ENCODE measurements at places on chromosomes 12 and 14.

DNA sequence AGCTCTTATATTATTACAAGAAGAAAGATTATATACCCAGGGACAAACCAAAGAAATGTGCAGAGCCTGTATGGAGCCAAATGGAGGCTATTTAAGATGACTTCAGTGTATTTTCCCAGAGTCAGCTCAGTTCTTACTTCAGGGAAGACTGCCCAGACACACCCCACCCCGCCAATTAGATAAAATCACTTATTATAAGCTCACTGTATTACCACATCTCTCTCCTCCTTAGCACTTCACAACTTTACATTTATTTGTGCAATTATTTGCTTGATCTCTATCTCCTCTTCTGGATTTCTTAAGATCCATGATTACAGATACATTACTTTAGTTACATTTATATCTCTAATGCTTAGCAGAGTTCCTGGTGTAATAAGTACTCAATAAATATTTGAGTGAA is 24.7 kb upstream of the WDR89 start:
- DNase-seq: no peak

GRCh38 chr12:94175763-94176668 is 27.6 kb downstream of the PLXNC1 start:
- DNase-seq: no peak

DNA sequence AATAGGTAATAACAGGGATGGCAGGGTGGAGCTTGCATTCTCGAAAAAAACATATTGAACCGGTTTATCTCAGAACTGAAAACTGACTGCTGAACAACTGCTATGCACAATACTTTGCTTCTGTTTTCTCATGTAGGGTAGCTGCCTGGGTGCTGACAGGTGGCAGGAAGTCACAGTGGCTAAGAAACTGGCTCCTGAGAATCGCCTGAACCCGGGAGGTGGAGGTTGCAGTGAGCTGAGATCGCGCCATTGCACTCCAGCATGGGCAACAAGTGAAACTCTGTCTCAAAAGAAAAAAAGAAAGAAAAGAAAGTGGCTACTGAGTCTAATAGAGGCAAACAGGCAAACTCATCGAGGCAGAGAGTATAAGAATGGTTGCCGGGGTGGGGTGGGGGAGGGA is 113.1 kb downstream of the CCDC60 start:
- no peak for DNase-seq

- no peak for DNase-seq
These were observed 33.4 kb upstream of the IGF1 start for GRCh38 chr12:102513739-102514138.

DNA sequence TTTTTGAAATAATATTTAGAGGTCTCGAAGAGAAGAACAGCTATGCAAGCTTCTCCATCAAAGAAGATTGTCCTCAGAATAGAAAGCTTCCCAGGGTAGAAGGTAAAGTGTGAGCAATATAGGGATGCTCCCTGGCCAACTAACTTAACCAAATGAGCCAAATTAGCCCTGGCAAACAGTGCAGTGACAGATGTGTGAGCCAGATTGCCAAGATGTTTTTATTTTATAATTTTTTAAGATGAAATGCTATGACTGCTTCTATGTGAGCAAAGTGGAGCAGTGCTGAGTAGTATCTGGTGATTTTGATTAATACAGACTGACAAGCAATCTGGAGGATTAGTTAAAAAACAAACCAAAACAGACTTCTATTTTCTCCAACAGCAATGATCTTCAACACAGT is 202.1 kb downstream of the NOVA1 start:
- no peak for DNase-seq

DNA sequence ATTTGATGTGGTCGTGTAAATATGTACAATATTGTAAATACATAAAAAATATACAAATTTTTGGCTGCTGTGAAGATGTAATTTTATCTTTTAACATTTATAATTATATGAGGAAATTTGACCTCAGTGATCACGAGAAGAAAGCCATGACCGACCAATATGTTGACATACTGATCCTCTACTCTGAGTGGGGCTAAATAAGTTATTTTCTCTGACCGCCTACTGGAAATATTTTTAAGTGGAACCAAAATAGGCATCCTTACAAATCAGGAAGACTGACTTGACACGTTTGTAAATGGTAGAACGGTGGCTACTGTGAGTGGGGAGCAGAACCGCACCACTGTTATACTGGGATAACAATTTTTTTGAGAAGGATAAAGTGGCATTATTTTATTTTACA is 49.6 kb downstream of the TBK1 start:
- DNase-seq: no peak

GRCh38 chr12:54407183-54407905 is 11.7 kb downstream of the ITGA5 start:
- no peak for DNase-seq

DNA sequence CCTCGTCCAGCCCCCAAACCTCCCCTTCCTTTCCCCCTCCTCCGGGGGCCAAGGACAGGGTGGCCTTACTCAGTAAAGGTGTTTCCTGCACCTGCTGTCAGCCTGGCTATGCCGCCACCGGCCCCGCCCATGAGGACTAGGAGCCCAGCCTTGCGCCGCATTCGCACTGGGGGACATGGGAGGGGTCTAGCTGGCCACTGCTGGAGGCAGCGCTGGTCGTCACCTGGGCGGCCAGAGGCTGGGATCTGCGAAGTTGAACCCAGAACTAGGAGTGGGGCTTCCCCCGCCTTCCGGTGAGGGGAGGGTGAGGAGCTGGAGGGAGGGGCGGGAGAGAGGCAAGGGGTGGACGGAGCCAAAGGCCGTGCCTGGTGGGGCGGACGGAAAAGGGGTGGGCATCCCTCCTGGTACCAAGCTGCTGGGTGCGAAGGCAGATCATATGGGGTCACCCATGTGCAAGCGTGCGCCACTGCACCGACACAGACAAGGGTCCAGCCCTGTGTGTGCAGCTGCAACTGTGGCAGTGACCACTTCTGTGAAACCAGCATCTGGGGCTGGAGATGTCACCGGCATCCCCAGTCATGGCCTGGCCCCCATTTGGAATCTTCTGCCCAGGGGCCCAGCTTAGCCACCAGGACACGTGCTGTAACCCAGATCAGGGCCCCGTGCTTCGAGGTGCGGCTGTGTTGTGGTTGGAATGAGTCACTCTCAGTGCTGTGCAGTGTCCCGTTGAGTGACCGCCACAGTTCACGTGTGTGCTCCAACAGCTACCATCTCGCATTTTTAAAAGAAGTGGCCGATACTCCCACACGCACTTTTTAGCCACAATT is 8.5 kb downstream of the AMN start:
- no peak for DNase-seq

- no peak for DNase-seq
These were observed 4.5 kb downstream of the DHH start for GRCh38 chr12:49089821-49090773.

GRCh38 chr12:22457085-22457484 is 87.3 kb downstream of the C2CD5 start:
- DNase-seq: no peak
